ENCODE measurements at places on chromosomes 11 and 22.

GRCh38 chr11:114326776-114327175 is 30.6 kb downstream of the NNMT start:
- no peak for DNase-seq

DNA sequence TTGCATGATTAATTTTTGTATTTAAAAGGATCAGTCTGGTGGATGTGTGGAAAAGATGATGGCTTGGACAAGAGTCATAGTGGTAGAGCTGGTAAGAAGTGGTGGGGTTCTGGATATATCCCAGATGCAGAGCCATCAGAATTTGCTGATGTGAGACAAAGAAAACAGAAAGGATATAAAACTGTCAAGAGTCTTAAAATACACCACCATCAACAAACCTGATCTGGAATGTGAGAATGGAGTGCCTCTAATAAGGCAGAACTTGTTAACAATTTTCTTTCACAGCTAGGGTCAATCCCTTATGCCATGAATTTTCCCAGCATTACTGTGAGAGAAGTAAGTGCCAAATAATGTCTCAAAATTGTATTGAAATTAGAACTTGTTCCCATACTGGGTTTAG is 215.4 kb downstream of the METTL15 start:
- DNase-seq, result no peak

DNA sequence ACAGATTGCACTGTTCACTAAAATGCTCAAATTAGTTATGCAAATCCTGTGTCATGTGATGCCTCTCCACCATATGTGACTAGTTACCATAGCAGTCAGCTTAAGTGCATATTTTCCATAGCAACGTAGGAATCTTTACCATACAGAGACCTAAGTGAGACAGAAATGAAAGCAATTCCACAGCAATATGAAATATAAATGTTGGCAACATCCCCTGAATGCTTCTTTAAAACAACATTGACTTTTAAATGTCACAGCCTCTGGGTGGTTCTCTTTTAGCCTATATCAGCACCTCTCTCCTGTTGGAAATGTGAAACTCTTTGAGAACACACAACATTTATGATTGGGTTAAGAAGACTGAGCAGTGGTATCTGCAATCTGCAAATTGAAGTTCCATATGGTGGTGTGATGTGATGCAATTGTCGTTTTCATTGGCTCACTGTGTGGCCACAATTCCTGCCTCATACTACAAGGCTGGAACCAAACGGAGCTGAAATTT is 814.6 kb downstream of the DLG2 start:
- DNase-seq, result no peak

DNA sequence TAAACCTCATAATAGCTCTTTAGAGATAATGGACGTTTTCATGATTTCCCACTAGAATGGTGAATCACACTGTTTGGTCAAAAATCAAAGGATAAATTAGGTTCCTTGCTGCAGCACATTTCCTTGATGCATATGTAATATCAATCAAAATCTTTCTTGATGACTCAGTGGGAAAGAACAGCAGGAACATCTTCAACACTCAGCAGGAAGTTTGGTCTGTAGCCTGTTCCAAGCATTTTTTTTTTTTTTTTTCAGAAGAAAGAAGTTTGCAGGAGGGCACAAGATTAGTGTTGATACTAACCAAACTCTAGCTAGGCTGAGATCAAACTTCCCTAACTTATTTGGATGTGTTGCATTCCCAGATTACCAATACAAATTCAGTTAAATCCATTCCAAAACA is 1529.8 kb downstream of the FAM181B start:
- DNase-seq, result no peak

DNA sequence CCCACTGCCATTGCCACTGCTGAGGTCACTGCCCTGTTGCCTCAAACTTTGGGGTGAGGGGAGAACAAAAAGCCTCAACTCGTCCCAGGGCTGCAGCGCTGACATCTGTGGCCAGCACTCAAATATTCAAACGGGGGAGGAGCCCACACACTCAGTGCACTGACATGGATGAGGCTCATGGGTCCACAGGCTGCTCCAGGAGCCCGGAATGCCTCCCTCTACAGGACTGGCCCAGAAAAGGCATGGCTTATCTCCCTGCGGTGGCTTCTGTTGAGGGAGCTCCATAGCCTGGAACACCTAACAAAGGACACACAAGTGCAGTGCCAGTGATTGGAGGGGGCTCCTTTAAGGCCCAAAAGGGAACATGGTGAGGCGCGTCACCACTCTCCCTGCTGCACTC is 341.1 kb upstream of the LUZP2 start:
- peak; percentile 24 for DNase-seq
